ENCODE measurements at places on chromosomes 3 and 15.

DNA sequence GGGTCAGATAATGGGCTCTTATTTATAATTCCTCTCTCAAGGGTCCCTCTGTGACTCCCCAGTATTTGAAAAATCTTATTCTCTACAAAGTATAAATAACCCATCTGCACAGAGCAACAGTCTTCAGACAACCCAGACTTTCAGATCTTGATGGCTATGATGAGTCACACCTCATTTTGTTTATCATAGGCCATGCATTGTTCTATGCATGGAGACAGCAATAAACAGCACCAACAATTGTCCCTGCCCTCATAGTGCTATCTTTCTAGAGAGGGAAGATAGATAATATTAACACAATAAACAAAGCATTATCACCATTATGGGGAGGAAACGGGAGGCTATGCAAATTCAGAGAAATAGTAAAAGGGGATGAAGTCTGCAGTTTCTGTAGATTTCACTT is 13.4 kb downstream of the FHIT start:
- no peak for DNase-seq

DNA sequence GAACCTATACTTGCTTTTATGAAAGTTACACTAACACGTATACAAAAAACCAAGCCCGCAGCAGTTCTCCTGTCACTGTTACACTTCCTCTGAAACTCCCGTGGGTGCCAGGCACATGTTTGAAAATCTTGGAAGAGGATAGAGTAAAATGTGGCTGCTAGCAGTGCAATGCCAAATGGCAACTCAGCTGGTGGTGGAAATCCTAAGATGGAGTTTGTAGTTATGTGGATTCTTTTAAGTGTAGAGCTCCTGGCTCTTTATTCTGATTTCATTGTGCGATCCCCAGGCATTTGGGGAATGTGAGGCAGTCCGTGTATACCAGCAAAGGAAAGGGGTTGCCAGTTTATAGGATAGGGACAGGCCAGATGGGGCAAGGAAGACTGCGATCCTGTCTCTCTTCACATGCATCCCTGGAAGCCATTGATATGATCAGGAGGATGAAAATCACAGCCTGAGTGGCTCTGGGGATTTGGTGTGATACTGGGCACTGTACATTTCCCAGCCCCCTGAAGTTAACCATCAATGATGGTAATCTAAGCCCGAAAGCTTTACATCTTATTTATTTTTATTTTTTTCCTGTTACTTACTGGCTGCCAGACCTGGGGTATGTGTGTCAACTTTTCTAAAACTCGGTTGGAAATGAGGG is 1.1 kb downstream of the STAC start:
- DNase-seq: peak; percentile 58

GRCh38 chr3:111173328-111173900 is 101.8 kb downstream of the NECTIN3 start:
- no peak for DNase-seq

- DNase-seq: no peak
Measured at GRCh38 chr15:32722136-32722535, 4.3 kb downstream of the GREM1 start.

DNA sequence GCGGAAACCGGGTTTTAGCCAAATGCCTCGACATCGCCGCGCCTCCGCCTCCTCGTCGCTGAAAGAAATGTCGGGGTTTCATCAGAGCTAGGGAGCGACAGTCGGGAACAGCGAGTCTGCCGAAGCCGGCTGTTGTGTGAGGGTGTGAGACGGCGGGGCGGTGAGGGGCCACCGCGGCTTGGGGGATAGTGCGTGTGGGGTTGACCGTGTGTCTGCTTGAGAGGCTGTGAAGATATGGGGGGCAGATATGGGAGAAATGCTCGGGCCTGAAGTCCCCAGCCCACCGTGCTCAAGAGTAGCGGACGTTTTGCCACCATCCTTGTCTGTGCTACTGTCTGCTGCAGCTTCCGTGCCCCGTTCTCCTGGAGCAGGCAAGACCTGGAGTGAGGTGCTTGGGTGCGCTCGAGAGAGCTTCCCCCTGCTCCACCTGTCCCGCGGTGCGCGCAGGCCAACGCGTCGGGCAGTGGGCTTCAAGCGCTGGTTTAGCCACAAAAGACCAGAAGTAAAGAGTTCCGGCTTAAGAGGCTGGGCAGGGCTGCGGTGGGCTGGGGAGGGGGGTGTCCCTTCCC is 716 bp upstream of the ISLR2 start:
- peak; percentile 84 for DNase-seq

GRCh38 chr3:56133423-56133822 is 334.8 kb downstream of the ERC2 start:
- DNase-seq: no peak

DNA sequence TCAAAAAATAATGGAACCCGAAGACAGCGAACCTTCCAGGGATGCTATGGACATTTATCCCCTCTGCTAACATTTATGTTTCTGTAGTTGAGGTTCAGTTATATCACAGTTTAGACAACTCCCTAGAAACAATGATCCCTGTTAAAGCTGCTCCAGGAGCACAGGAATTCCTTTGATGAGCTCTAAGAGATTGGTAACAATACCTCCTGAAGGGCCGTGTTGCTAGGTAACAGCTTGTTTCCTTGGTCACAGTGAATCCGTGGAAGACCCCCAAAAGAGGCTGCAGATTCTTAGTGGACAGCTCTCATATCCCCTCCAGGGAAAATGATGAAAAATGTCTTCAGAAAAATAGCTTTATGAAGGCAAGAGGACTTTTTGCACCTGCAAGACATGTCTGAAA is 160.2 kb downstream of the SERPINI1 start:
- peak; percentile 54 for DNase-seq

DNA sequence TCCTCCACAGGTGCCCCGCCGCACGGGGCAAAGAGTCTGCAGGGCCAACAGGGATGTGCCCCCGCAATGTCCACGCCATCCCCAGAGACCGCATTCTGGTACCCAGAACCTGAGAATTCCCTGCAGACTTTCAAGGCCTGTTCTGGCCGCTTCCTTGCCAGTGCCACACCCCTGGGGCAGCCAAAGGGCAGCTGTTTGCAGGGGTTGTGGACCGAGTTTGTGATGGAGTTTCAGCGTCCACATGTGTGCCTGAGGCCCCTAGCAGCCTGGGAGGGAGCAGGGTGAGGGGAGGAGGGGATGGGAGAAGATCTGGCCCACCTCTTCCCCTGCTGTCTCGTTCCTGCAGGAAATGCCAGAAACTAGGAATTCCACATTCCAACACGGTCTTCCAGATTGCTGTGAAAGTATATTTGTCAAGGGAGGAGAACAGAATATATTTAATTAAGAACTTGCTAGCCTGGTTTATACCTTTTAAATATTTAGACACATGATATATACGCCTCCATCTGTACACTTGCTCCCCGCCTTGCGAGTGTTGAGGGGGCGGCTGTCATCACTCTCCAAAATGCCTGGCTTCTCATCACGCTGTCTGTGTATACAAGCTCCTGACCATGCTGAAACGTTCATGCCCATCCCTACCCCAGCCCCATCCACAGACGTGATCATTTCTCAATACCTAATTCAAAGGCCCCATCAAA is 31.1 kb upstream of the RASA2 start:
- DNase-seq: no peak

DNA sequence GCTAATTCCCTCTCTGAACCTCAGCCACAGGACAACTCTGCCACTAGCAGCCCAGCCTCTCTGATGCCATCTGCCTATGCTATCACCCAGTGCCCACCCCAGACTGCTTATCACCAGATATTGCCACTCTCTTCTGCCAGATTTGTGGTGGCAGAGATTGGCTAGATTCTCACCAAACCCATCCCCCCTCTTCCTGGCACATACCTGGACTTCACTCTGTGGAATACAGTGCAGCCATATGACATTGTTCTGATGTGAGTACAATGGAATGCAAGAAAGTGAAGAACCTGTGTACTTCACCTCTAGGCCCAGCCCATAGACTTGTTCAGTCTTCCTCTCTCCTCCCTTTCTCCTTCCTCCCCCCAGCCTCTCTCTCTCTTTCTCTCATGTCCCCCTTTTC is 46.9 kb upstream of the NTRK3 start:
- DNase-seq: no peak

- peak; percentile 52 for DNase-seq
Measured at GRCh38 chr3:136428167-136428566, 178.0 kb downstream of the PCCB start.

DNA sequence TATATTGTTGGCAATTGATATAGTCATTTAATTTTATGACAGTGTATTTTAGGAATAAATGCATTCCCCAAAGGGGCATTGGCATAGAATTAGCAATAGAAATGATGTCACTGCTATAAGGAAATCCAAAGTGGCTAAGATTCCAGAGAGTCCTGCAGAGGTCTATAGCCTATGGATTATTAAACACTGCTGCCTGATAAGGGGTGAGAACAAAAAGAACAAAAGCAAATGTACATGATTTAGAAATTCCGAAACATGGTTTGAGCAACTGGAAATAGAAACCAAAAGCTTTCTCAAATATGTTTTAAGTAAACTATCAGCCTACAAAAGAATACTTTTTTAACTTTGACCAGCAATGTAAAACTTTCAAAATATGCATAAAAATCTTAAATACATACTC is 280.1 kb upstream of the RASGRP1 start:
- no peak for DNase-seq

DNA sequence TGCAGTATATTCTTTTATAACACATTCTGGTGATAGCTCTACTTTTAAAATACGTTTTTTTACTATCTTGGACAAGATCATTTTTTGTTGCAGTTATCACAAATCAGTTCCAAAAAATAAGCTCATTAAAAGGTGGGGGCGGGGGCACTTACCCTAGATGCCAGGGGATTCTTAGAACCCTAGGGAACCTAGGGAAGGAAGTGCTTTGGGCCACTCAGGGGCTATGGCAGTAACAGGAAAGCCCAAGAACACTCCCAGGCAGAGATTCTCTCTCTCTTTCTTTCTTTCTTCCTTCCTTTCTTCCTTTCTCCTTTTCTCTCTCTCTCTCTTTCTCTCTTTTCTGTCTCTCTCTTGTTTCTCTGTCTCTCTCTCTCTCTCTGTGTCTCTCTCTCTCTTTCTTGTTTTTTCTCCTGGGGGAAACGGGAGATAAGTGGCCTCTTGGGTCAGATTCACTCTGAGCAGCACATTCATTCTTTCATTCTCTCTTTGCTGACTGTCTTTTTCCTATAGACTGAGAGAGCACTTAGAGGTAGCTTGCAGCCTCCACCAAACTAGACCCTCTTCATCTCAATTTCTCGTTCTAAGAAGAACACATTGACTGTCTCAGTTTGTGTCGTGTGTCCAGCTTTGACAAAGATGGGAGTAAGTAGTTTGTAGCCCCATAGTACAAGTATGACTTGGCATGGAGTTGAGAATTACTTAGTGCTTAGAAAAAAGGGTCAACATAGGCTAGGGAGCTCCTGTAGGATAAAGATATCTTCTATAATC is 16.6 kb downstream of the SCAANT1 start:
- DNase-seq: no peak

- DNase-seq: no peak
Measured at GRCh38 chr3:149174901-149175300, 45.5 kb downstream of the HPS3 start.

DNA sequence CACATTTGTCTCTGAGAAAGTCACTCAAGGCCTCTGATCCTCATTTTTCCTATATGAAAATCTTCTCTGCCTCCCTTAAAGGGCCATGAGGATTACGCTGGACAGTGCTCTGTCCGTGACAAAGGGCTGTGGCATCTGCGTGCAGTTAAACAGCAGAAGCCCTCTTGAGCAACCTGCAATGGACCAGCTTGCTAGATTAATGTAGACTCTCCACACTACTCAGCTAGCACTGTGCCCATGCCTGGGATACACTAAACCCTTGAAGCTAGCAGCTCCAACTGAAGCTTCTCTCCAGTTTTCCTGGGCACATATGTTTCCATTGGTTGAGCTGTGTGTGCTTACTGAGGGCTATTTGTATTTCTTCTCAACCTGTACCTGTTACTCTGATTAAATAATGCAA is 303.8 kb downstream of the RPLP1 start:
- no peak for DNase-seq

GRCh38 chr15:61220125-61220524 is 9.0 kb downstream of the RORA start:
- no peak for DNase-seq

DNA sequence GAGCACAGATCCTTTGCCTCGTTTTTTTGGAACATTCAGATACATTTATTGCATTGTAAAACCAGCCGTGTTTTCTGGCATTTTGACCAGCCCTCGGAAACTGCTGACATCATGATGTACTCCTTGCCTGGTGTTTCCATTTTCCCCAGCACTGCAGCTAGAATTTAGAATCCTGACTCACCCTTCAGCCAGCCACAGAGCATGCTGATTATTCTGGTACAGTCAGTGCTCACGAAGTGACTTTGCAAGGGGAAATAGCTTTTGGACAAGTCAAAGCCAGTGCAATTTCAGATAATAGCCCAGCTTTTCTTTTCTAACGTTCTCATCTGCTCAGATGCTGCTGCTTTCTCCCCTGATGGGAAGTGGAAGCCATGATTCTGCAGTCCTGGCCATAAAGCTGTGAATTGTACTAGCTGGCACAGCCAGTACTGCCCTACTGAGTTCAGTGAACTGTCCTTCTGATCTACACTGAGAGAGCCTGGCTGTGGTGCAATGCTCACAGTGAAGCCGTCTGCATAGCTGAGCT is 12.1 kb upstream of the CNBP start:
- DNase-seq: no peak

- no peak for DNase-seq
Measured at GRCh38 chr3:117761703-117762620, 1052.4 kb downstream of the TUSC7 start.

- DNase-seq: no peak
Measured at GRCh38 chr15:43042885-43043284, 63.0 kb downstream of the UBR1 start.

- DNase-seq: no peak
Measured at GRCh38 chr15:80615783-80616391, 79.2 kb upstream of the ABHD17C start.

GRCh38 chr3:110677506-110677905 is 394.1 kb upstream of the NECTIN3 start:
- no peak for DNase-seq

DNA sequence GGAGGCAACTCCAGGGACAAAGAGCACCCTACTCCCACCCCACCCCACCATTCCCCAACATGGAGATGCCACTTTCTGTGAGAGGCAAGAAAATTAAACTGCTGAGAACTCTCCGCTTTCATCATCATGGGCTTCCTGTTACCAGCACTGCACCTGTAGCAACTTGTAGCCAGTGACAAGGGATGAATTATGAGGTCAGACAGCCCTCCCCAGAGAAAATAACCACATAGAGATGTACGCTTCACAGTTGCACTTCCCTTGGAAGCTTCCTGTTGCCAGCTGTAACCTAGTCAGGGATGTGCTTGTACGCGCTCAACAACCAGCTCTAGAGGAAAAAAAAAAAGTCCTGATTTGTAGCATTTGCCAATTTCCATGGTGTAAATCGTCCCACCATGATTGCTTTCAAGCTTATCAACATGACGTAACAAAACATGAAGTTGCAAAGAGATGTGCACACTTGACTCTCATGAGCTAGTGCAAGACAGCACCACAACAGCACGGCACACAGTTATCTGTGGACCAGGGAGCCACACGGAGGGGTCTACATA is 145.4 kb downstream of the RAB11A start:
- no peak for DNase-seq

GRCh38 chr15:39192351-39192750 is 388.5 kb upstream of the THBS1 start:
- DNase-seq: no peak
